ENCODE measurements at places on chromosomes 3 and 15. TPM values are rescaled to one million over a fixed set of nuclear protein-coding genes. Genes with fewer than 3 reads are reported as not detected.

The PLXND1 gene
- total RNA-seq = 358 TPM

The ADAMTS9 gene
- 212 TPM for total RNA-seq

The IL12A gene
- total RNA-seq = not detected

The CRBN gene
- 68.5 TPM for total RNA-seq

The GOLGA8T gene
- total RNA-seq = 0.48 TPM

The TTC14 gene
- 45.4 TPM for total RNA-seq

DNA sequence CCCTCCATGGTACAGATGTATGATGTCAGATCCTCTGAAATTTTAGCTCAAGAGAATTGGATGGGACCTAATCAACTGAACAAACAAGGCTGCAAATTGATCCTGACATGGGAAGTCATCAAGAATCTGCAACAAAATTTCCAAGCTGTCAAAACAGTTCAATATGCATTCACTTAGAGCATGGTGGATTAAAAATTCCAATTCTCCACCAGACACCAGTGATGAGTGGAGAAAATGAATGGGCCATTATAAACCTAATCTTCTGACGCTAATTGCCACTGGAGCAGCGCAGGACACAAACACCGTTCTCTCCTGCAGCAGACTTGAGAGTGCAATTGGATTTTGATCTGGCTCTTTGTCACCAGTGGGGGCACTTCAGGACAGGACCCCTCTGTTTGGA lies 94.2 kb downstream of the MINAR1 start:
- no peak for DNase-seq

GRCh38 chr15:81336568-81336967 lies 12.6 kb upstream of the STARD5 start:
- no peak for DNase-seq

GRCh38 chr3:73137736-73138403 lies 76.4 kb downstream of the EBLN2 start:
- DNase-seq = no peak

DNA sequence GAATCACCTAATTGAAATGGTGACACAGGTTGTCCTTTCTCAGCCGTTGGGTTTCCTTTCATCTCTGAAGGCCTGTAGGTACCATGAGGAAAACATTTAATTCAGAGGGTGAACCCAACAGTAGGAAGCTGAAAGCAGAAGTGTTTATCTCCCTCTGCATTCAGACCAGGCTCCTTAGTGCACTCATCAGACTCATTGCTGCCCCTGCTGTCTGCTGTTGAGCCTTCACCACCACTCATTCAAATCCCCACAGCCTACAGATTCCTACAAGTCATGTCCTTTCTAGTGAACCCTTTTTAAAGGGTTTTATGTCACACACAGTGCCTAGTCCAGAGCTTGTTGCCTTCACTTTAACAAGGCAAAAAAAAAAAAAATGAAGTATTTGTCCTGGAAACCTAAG lies 13.4 kb downstream of the WDR48 start:
- no peak for DNase-seq

- no peak for DNase-seq
Measured at GRCh38 chr3:54776601-54777000, 151.3 kb downstream of the LRTM1 start.

- peak; percentile 86 for DNase-seq
Measured at GRCh38 chr3:71064956-71065763, 518.4 kb downstream of the FOXP1 start.

GRCh38 chr15:96054621-96055020 lies 275.9 kb upstream of the NR2F2 start:
- DNase-seq = no peak

DNA sequence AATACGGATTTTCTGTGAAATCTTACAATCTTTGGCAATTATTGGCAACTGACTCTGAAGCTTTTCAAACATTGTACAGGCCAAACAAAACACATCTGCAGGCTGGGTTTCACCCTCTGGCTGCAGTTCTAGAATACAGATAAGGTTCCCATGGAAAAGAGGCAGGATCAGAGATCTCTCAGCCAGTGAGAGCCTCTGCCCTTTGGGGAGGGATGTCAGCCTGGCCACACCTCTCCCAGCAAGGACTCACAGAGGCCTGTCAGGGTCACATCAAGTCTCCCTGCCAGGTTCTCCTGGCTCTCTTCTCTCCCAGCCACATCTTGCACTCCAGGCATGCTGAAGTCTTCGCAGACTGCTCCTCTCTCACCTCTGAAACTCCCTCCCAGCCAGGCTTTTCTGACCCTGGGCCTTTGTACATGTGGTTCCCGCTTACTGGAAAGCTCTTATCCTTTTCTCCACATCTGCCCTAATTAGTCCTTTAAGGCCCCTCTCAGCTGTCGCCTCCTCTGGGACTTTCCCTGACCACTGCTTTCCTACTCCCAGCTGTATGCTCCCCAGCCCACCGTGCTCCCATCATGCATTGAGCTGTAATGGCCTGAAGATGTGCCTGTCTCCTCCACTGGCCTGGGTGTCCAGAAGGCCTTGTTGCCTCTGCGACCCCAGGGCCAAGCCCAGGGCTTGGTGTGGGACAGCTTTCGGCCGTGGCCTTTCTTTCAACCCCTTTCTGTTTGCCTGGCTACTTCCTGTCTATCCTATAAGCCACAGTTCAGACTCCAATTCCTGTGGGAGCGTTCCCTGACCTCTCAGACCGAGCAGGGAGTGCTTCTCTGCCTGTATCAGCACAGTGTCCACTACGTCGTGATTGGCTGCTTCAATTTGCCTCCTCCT lies 4.3 kb downstream of the RBP1 start:
- peak; percentile 81 for DNase-seq

GRCh38 chr3:58041826-58042324 lies 33.7 kb downstream of the FLNB start:
- no peak for DNase-seq
